ENCODE measurements at places on chromosomes 16 and 17.

DNA sequence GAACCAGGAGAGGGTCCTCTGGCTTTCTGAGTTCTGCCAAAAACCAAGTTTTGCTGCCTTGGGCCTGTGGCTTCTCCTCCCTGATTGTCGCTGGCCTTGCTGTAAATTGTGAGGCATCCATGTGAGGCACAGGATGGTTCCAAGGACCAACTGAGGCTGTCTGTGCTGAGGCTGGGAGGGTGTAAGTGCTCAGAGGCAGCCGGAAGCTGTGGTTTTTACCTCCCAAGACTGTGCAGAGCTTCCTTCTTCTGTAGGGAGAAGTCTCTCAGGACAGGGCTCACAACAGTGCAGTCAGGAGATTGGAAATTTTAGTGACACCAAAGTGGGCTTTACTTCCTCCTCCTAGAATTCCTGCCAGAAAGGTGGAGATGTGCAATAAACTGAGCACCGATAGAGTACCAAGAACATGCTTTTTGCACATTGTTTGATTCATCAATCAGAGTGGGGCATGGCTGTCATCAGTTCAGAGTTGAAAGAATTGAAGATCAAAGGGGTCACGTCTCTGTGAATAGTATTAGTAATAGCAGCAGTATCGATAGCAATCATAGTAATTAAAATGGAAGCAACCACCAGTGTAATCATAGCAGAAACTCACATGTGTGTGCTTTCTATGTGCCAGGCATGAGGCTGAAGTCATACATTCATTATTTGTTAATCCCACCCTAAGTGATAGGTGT lies 467.1 kb downstream of the WWOX start:
- DNase-seq = no peak

DNA sequence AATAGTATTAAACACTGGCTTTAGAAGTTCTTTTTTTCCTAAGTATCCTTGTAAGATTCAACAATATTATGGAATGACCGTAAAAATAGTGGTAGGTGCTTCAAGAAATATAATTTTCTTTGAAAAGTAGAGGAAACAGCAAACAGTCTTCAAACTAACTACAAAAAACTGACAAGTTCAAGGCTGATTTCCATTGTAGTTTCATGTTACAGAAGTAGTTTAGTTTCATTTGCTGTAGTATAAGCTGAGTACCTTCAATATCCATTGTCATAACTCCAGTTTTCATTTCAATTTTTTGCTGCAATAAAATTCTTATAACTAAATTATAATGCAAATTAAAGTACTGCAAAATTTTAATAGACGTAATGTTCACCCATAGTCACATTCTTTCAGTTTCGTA lies 19.3 kb downstream of the PHKB start:
- DNase-seq = no peak

- no peak for DNase-seq
Observed at GRCh38 chr17:8131844-8132441, 8.0 kb upstream of the HES7 start.

GRCh38 chr17:7024402-7024785 lies 1.5 kb downstream of the BCL6B start:
- DNase-seq = no peak

DNA sequence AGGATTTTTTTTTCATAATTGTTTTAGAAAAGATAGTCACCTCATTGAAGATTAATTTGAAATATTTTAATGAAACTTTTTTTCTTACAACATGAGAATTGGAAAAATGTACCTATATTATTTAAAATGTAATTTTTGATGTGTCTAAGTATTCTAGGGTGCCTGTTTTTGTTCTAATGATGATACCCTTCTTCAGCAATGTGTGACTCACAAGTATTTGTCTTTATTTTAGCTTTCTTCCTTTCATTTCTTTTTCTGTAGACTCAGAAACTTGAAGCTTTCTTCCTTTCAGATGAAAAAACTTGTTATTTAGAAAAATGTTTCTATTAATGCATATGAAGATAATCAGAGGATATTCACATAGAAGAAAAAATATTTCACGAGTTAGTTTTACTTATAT lies 231.8 kb downstream of the BCAS3 start:
- no peak for DNase-seq

GRCh38 chr16:63315229-63315628 lies 1279.0 kb upstream of the CDH8 start:
- DNase-seq = no peak

GRCh38 chr17:30790279-30790678 lies 34.2 kb downstream of the CRLF3 start:
- no peak for DNase-seq

- no peak for DNase-seq
Observed at GRCh38 chr16:74501484-74502478, 80.5 kb upstream of the CLEC18B start.

DNA sequence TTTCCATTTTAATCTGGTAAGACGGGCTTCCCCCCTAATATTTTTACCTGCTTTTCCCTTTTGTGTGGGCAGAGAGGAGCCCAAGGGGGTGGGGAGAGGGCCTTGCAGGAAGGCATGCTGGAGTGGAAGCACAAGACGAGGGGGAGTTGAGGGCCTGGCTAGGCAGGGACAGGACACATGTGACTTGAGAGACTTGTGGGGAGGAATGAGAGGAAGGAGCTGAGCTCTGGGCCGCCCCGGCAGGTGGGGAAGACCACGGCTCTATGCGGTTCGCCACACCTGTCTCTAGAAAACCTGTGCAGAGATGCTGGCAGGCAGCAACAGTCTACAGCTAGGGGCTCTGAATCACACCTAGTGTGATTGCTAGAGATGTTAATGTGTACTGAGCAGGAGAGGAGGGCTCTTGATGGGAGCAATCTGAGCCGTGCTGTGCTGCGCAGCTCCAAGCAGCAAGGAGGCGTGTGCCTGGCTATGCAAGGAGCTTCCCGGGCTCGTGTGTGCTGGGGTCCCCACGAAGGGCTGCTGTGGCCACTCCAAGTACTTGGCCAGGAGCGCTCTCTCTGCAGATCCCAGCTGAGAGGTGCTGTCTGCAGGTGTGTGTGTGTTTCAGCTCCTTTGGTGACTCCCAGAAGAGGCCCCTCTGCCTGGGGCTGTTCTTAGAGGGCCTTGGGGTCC lies 50.2 kb downstream of the PDPK1 start:
- no peak for DNase-seq

- no peak for DNase-seq
Observed at GRCh38 chr17:79066963-79067362, 7.7 kb upstream of the ENGASE start.
